ENCODE measurements at places on chromosomes 2 and 18.
A peak's percentile ranks its signal among the peaks of the same experiment; 100 is the strongest.

GRCh38 chr2:167400546-167400945, 512.3 kb downstream of the XIRP2 start:
- no peak for DNase-seq

- no peak for DNase-seq
Observed at GRCh38 chr2:172447811-172448493, 20.6 kb downstream of the ITGA6 start.

GRCh38 chr2:187271825-187272224, 176.2 kb downstream of the CALCRL start:
- DNase-seq: no peak

DNA sequence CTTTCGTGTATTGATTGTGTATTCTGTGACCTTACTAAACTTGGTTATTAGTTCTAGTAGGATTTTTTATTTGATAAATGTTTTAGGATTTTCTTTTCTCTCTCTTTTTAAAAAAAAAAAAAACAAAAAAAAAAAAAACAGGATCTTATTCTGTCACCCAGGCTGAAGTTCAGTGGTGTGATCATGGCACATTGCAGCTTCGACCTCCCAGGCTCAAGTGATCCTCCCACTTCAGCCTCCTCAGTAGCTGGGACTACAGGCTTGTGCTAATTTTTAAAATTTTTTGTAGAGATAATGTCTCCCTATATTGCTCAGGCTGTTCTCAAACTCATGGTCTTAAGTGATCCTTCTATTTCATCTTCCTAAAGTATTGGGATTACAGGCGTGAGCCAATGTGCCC, 19.0 kb downstream of the TTLL4 start:
- DNase-seq: no peak

GRCh38 chr2:208618220-208618619, 211.6 kb downstream of the PTH2R start:
- DNase-seq: no peak

- DNase-seq: peak; percentile 5
Observed at GRCh38 chr2:76478266-76479035, 767.7 kb upstream of the GCFC2 start.

GRCh38 chr18:48855422-48856377, 95.1 kb downstream of the SMAD7 start:
- no peak for DNase-seq

GRCh38 chr2:66437691-66438497, 3.0 kb downstream of the MEIS1 start:
- no peak for DNase-seq

GRCh38 chr18:65398347-65399075, 352.3 kb upstream of the CDH7 start:
- no peak for DNase-seq

DNA sequence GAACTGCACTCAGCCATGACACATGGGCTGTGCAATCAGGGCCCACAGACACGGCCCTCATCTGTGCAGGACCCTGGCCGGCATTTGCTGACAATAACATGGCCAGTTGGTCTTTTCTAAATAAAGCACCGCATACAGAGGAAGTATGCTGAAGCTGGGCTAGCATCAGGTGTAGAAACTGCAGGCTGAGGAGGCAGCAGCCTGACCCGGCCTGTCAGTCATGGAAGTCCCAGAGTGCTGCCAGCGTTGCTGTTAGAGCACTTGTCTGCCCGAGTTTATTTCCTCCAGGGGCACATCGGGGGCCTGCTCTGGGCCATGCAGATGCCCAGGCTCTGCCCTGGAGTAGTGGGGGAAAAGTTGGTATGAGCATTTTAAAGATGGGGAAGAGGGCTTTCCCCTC, 4.1 kb upstream of the PTPN18 start:
- DNase-seq: no peak

DNA sequence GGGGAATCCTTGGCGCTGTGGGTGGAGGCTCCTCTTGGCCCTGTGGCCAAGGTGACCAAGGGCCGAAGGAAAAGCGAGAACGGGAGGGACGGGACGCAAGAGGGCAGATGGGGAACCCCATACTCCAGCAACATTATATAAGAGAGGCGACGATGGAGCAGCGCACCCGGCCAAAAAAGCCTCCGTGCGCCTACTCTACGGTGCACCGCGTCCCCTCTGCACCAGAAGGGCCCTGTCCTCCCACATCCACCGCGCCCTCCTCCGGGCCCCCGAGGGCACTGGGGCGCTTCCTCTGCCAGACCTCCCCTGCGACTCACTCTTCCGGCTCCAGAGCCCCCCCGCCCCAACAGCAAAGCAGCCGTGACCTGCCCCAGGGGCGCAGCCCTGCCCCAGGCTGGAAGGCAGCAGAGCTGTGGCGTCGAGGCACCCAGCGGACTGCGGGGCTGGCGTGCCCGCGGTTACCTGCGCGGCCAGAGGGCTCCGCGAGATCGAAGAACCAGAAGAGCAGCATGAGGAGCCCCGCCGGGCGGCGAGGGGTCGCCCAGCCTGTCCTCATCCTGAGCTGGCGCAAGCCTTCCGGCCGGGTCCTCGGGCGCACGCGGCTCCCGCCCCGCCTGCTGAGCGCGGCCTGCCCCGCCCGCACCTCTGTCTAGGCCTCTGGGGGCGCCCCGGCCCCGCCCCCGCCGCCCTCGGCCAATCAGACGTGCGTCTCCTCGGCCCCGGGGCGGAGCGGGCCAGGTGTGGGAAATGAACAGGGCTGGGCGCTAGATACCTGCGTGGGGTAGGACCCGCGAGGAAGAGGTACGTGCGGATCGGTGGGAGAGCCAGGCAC, 106.3 kb upstream of the CD302 start:
- DNase-seq: no peak

GRCh38 chr2:98472132-98472650, 27.5 kb downstream of the INPP4A start:
- DNase-seq: no peak

Measured in NCI-H1092 (cell line).